Chondrocyte (in vitro differentiated cells): ENCODE measurements at places on chromosomes 11 and 22. TPM values are rescaled to one million over a fixed set of nuclear protein-coding genes. Genes with fewer than 3 reads are reported as not detected.
A peak's percentile ranks its signal among the peaks of the same experiment; 100 is the strongest.

GRCh38 chr11:99069856-99070444 is 49.2 kb downstream of the CNTN5 start:
- DNase-seq, result no peak
- peaks cover 5% of the 10 kb centered on the region for H3K4me1 ChIP-seq
- no peak overlapping the region for H3K27ac ChIP-seq
- H3K27me3 ChIP-seq, result peaks cover 3% of the 10 kb centered on the region
- H3K4me3 ChIP-seq, result peak overlapping the region; percentile 51
- H3K36me3 ChIP-seq, result no peaks in the 10 kb centered on the region

DNA sequence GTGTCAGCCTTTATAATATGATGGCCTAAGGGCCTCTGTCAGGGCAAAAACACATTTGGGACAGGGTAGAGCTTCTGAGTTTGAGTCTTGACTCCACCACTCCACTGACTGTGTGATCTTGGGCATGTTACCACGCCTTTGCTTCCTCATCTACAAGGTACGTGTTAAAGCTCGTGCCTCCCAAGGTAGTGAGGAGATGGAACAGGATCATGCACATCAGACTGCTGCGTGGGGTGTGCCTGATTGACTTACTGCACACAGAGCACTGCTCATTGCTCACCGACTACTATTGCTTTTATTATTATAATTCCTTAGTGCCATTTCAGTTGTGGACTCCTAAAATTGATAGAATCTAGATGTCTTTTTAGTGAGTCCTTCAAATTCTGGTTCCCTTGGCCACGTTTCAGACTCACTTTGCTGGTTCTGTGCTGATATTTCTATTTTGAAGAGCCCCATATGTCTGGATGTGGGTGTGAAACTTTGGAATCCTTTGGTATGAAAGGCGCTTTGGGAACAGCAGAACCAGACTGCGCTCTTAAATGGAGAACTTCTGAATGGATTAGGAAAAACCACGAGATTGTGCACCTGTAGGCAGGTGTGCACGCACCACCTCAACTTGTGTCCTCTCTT is 44.1 kb upstream of the RAB1B start:
- H3K27me3 ChIP-seq, result no peaks in the 10 kb centered on the region
- H3K36me3 ChIP-seq, result peaks cover 11% of the 10 kb centered on the region
- H3K27ac ChIP-seq, result no peak overlapping the region
- peak; percentile 33 for DNase-seq
- H3K4me3 ChIP-seq, result no peak overlapping the region

GRCh38 chr22:24049978-24050377 is 38.9 kb downstream of the CABIN1 start:
- H3K27ac ChIP-seq, result no peak overlapping the region
- peaks cover 28% of the 10 kb centered on the region for H3K4me1 ChIP-seq
- DNase-seq, result no peak
- H3K27me3 ChIP-seq, result no peaks in the 10 kb centered on the region

DNA sequence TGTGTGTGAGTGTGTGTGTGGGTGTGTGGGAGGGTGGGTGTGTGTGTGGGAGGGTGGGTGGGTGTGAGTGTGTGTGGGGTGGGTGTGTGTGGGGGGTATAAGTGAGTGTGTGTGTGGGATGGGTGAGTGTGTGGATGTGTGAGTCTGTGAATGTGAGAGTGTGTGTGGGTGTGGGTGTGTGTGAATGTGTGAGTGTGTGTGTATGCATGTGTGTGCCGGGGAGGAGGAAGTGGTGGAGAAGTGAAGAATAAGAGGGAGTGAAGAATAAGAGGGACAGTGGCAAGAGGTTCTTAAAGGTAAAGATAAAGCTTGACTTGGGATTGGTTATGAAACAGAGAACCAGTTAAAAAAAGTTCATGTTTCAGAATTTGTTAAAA is 54.0 kb downstream of the PRR5L start:
- DNase-seq, result no peak
- H3K4me1 ChIP-seq, result peaks cover 33% of the 10 kb centered on the region
- no peak overlapping the region for H3K4me3 ChIP-seq
- peak overlapping the region; percentile 76 for H3K27ac ChIP-seq
- H3K27me3 ChIP-seq, result no peaks in the 10 kb centered on the region

- H3K27ac ChIP-seq, result no peak overlapping the region
- no peak for DNase-seq
- peaks cover 50% of the 10 kb centered on the region for H3K27me3 ChIP-seq
- no peaks in the 10 kb centered on the region for H3K4me1 ChIP-seq
- H3K36me3 ChIP-seq, result no peaks in the 10 kb centered on the region
Observed at GRCh38 chr11:119493712-119494111, 70.7 kb upstream of the THY1 start.

OR52H1 gene
- total RNA-seq, result 0.39 TPM in 1 of 3 replicates, not detected in the others
